ENCODE measurements at places on chromosomes 12 and 14.

DNA sequence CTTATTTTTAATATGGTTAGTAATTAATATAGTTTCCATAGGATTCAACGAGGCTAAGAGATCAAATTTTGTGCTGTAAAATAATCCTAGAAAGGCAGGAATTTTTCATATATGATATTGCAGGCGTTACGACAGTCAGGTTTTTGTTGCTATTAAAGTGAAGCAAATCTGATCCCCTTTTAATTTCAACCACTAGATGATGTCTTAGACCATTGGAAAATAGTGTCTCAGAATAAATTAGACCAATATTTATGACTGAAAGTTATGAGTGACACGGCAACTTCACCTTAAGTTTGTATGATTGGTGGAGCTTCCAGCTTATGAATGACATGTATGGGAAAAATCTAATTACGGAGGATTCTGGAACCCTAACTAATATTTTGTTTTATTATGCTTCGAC lies 2.5 kb downstream of the TPH2 start:
- no peak for DNase-seq

DNA sequence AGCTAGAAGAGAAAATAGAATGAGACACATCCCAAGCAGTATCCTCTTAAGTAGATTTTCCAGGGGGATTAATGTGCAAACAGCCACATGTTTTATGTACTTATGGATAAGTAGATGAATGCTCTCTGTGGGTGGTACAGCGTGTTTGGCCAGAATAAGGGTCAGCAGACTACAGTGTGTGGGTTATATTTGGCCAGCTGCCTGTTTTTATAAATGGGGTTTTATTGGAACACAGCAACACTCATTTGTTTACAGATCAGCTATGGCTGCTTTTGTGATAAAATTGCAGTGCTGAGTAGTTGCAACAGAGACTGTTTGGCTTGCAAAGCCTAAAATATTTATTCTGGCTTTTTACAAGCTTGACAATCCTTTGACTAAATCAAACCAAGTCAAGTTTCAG lies 780.2 kb upstream of the SEL1L start:
- DNase-seq, result no peak

DNA sequence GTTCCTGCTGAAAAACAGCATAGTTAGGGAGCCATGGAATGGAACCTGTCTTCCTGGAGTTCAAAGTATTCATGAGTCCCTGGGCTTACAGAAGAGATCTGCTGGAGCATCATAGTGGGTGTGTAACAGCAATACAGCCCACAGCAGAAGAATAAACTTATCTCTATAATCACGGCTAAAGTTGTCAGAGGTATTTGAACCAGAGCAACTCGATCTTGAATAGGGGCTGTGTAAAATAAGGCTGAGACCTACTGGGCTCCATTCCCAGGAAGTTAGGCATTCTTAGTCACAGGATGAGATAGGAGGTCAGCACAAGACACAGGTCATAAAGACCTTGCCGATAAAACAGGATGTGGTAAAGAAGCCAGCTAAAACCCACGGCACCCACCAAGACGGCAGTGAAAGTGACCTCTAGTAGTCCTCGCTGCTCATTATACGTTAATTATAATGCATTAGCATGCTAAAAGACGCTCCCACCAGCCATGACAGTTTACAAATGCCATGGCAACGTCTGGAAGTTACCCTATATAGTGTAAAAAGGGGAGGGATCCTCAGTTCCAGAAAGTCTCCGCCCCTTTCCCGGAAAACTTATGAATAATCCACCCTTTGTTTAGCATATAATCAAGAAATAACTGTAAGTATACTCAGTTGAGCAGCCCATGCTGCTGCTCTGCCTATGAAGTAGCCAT lies 223.4 kb downstream of the PCNX1 start:
- DNase-seq, result no peak

DNA sequence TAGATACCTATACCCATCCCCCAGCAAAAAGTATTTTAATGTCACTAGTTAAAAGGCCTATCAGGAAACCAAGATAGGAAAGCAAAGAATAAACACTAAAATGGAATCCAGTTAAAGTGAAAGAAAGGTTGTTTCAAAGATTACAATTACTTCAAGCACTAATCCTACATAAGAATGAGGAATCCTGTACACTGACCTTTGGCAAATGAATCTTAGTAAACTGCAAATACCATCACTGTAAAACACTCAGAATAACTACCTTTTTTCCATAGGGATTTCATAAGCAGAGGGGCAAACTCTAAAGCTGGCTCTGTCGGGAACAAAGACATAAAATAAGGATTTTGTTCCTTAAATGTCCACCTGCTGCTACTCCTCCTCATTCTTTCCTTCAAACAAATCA lies 25.9 kb downstream of the CEP83 start:
- no peak for DNase-seq

DNA sequence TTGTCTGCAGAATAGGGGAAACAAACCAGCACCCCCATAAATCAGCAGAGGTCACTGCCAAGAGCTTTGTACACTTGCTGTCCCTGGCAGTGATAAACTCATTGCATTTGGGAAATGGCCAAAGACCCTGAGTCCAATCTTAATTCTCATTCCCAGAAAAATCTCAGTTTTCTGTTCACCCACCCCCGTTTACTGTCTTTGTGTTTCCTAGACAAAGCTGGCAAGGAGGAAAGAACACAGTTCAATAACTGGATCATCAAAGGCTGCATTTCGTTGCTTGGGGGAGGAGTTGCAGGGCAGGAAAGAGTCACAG lies 365.1 kb downstream of the DPF3 start:
- DNase-seq, result no peak

DNA sequence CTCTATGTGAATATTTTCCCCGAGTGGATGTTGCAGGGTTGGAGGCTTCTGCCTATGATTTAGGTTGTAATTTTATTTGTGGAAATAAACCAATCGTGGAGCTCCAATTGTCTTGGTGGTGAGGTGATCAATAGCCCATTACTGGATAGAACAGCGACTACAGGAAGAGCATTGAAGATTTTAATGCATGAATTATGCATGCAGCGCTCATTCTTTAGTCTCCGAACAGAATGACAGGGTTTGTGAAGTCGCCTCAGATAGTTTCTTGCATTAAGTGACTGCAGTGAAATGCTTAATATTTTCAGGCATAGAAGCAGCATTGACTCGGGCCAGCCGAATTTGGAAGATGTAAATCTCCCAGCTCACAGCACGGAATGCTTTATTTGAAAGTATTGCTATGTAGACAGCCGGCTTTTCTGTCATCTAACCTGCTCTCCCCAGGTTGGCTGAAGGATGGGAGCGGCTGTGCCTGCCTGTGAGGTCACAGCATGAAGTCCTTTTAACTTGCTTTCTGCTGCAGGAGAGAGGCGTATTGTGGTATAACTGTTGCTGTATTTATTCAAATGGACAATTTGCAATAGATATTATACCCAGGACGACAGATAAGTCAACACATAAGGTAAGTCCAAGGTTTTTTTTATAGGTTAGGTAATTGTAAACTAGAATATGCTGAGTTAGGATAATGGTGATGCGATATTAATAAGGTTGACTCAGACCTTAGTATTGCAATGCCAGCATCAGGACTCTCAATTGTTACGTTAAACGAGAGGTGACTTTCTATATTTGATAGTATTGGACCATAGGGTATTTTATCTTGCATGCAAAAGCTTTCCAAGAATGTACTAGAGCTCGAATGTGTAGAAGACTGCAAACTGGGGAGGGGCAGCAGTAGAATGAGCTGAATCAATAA lies 135.7 kb downstream of the CNTN1 start:
- no peak for DNase-seq

DNA sequence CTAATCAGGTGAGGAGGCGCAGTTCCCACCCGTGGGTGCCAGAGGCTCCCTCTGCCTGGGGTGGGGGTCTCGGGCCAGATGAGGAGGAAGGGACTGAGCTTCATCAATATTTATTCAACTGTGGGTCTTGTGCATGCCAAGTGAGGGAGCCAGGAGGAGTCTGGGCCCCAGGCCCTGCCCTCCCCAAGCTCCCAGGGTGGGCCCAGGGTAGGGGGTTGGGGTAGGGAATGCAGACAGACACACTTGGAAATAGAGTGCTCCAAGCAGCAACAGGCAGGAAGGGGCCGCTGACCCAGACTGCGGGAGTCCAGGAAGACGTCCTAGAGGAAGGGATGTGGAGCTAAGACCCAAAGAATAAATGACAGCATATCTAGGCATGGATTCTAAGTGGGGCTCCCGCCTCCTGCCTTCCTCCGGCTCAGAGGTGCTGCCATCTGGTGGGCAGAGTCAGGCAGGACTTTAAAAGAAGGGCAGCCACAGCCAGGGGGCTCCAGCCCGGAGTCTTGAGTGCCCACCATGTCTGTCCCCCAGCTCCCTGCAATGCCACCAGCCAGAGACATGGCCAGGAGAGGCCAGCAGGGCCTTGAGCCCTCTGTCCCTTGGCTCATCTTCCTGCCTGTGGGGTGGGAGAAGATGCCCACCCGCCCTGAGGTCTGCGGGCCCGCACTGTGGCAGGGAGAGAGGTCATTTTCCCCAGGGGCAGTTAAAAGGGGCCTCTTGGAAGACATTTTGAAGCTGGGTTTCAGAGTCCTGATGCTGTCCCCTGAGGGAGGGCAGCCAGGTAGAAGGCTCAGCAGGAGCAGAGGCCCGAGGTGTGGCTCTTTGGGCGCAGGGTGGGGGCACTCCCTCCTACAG lies 70.1 kb downstream of the PHETA1 start:
- peak; percentile 23 for DNase-seq

- no peak for DNase-seq
Observed at GRCh38 chr14:78758333-78758732, 588.2 kb downstream of the NRXN3 start.

DNA sequence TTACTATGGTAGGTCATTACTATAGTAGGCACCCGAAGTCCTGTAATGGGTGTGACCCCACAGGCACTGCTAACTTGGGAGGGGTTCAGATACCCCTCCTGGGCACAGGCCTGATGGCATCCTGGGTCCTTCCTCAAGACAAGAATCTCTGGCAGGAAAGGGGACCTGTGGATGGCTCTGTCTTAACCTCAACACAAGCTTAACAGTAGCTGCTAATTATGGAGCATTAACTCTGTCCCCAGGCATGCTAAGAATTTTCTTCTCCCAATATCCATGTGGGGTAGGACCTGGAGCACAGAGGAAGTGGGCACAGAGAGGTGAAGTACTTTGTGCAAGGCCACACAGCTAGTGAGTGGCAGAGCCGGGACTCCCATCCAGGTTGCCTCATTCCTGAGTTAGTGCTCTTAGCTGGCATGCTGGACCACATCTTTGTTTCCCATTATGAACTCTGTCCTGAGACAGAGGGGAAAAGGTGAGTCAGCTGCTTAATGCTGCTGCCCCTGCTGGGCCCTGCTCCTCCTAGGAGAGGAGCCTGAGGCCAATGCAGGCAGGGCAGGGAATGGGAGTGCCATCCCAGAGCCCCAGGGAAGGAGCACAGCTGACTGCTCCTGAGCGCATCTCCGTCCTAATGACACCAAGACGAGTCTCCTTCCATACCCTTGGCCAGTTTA lies 32.1 kb downstream of the GALNT16 start:
- no peak for DNase-seq

- no peak for DNase-seq
Observed at GRCh38 chr14:83255015-83255726, 1721.5 kb upstream of the SEL1L start.

DNA sequence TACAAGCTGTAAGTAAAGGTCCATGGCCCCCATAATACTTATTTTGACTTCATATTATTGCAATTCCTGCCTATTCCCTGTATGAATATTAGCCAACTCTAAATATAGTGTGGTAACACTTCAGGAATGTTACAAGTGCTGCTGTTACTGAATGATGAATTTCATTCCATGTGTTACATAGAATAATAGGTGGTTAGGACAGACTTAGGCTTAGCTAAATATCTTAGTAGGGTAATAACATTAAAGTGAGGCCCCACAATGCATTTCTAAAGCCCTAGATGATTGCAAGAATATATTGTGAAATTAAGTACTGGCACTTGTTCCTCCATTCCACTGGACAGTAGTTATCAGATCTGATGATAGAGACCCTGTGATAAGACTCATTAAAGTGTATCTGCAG lies 182.7 kb downstream of the PCNX1 start:
- DNase-seq, result no peak

GRCh38 chr14:68451696-68452373 lies 341.0 kb downstream of the ZFP36L1 start:
- no peak for DNase-seq

DNA sequence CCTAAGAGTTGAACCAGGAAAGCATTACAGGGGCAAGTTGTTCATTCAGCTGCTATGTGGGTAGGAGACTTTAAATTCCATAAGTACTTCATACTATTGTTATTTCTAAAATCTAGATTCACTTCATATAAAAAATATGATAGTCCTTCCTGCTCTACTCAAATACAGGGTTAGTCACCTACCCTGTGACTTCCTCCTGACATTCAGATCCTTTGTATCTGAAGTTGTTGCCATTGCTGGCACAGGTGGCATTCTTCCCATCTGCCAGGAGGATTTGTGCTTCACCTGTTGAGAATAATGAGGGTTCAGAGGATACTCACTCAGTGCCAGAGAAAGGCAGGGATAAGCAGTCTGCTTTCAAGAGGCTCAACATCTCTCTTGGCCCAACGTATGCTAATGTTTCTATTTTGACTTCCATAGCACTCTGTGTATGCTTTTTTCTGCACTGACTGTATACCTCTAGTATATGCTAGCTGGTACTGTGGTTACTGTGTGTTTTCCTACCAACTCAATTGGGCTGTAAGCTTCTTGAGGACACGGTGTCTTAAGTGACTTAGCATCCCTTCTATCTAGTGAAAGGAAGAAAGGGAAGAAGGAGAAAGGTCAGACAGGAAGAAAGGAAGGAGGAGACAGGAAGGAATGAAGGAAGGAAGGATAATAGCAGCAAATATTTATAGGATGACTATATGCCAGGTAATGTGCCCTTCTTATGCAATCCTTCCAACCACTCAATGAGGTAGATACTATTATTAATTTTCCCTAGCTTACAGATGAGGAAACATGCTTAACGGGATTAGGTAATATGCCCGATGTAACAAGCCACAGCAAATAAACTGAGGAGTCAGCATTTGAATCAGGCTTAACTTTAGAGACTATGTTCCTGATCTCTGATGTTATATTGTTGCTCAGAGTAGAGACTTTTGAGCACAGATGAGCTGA lies 38.5 kb upstream of the FGF6 start:
- DNase-seq, result no peak

- DNase-seq, result no peak
Observed at GRCh38 chr12:91139286-91139685, 28.0 kb upstream of the LUM start.

DNA sequence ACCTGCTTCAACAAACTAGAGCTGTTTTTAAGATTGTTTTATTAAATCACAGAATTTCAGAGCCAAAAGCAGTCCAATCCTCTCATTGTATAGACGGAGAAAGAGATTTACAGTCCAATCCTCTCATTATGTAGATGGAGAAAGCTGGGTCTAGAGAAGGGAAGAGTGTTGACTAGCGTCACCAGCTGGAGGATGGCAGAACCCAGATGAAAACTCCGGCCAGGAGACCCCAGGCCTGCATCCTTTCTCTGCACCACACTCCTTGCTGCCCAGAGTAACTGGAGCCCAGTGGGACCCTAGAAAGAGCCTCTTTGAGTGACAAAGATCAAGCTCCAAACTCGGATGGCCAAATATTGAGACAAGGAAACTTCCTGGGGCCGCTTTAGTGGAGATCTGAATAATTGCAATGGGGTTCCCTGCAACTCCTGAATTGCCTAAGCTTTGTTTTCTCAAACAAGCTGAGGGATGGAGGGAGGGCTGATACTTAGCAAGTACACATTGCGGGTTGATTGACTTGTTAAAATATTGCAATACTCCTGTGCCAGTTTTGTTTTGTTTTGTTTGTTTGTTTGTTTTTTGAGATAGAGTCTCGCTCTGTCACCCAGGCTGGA lies 12.5 kb downstream of the AMDHD1 start:
- DNase-seq, result no peak

GRCh38 chr12:132417741-132418140 lies 72.2 kb upstream of the FBRSL1 start:
- no peak for DNase-seq

Data from stimulated activated CD8-positive, alpha-beta memory T cell treated with anti-CD3 and anti-CD28 coated beads, Interleukin-15, amount 100 ng/mL, for 48 hours (primary cell).